Activated CD4-positive, CD25-positive, alpha-beta regulatory T cell treated with anti-CD3 and anti-CD28 coated beads, Interleukin-2, amount 50 U/mL, for 16 hours (primary cell): ENCODE measurements at places on chromosomes 3 and 15.

DNA sequence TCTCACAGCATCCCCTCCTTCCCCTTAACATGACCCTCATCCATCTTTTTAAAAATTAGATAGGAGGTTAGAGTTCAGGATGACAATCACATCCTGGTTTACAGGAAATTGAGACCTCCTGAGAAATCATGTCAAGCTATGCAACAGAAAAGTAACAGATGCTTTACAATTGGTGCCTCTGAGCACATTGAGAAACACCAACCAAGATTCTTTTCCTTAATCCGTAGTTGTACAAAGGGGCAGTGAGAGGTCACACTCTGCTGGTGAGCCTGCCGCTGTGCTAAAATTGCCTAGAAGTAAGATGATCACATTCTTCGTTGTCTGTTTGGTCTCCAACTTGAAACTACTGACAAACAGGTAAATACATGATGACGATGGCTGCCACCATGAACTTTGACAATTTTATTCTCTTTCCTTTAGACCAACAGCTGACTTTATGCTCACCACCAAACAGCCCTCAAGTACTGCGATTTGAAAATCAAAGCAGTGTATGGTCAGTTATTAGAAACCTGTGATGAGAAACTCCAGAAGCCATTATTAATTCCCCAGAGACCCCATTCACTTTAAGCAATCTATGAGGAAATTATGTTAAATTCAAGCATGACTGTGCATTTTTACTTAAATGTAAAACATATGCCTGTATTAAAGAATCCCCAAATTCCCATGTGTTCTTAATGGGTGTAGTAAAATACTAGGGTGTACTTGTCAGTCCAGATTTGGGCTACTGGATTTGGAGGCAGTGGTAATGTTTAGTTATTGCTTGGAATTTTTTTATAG lies 210.7 kb upstream of the UBE2E1 start:
- DNase-seq, result no peak

- no peak for DNase-seq
Measured at GRCh38 chr3:42668413-42668760, 14.9 kb downstream of the ZBTB47 start.

GRCh38 chr3:177929310-177929709 lies 606.9 kb upstream of the KCNMB2 start:
- DNase-seq, result no peak

DNA sequence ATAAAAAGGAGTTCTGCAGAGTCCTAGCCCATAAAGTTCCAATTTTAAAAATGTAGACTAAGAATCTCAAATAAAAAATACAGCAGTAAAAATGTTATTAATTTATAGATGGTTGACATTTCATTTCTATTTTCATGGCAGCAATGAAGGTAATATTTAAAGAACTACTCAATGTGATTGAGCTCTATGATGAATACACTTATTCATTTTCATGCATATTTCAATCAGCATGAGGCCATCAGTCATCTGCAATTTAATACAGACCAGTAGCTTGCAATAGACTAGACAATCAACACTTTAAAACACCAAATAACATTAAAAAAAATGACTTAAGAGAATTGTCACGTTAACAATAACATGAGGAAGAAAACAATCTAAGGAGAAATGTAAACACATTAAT lies 1295.8 kb upstream of the ALCAM start:
- no peak for DNase-seq

DNA sequence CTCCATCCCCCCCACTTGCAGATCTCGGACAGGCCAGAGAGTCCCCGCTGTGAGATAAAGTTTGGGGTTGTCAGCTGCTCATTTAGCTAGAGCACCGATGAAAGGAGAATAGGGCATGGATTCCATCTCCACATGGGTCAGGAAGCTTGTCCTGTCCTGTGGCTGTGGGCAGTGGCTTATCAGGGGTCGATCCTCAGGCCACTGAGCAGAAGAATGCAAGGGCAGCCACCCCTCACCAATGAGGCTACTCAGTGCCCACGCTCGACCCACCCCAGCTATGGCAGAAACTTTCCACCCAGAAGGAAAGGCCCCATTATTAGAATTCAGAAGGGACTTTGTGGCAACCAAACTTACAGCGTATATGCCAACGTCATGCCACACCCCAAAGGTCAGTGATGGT lies 43.3 kb downstream of the CPN2 start:
- DNase-seq, result no peak

- DNase-seq, result no peak
Measured at GRCh38 chr3:111728566-111728935, 130.5 kb upstream of the PHLDB2 start.

GRCh38 chr3:67382536-67382935 lies 271.9 kb downstream of the SUCLG2 start:
- DNase-seq, result no peak

- no peak for DNase-seq
Measured at GRCh38 chr15:93029214-93029835, 59.7 kb downstream of the RGMA start.

GRCh38 chr15:51234176-51234927 lies 104.0 kb downstream of the CYP19A1 start:
- DNase-seq, result no peak

- DNase-seq, result no peak
Measured at GRCh38 chr3:78941587-78941986, 826.2 kb downstream of the ROBO1 start.

- no peak for DNase-seq
Measured at GRCh38 chr3:100697172-100697571, 12.1 kb upstream of the TFG start.

DNA sequence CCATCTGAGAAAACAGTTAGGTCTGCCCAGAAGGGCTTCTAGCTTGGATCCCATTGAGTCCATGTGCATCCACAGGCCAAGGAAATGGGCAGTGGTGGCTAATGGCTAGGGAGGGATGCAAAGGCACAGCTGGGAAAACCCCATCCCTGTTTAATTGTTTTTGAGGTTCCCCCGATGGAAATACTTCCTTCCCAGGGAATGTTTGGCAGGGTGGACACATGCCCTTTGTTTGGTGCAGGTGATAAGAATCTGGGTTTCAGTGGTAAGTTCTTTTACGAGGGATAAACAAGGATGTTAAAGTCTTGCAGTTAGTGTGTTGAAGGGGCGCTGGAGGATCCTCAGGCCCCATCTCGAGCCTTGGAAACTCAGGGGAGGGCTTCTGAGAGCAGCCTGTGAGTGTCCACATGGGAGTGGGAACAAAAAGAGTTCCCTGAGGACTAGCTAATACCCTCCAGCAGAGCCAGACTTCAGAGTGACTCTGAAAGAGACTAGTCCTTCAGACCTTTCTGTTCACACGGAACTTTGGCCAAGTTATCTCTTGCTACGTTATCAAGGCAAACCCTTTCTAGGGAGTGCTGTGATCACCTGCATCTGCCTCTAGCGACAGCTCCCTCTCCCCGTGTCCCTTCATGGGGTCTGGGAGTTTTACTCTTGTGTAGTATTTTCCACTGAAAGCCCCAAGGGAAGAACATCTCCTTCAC lies 17.4 kb downstream of the PTPRG start:
- no peak for DNase-seq

DNA sequence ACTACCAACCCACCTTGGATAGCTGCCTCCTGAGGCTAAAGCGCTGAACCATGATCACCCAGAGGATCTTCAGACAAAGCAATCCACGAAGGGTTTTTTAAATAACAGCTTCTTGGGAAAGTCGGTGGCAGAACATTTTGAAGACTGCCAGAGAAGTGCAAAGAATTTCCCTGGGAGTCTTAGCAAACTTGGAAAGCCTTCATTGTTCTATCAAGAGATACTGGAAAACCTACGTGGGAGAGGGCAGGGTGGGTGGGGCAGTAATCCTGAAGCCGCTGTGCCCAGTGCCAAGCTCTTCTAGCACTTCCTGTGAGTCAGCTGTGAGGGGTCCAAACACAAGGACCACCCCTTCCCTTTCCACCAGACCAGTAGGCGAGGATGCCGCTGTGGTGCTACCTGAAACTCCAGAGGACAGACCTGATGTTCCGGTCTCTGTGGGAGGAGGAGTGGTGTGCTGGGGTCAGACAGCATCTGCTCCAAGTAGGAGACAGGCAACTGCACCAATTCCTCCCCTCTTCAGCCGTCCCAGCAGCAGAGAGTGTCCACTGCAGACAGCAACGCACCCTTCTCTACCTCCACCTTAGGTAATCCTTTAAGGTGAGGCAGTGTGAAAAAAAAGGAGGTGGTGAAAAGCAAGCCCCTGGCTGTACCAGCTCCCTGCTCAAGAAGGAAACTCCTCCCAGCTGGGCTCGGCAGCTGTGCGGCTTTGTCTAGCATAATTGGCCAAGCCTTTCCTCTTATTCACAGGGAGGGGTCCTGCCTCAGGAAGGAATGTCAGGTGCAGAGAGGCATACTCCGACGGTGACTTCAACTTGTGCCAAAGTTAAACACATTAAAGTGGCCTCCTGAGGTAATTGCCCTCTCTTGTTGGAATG lies 99.0 kb downstream of the TMCC1 start:
- no peak for DNase-seq

DNA sequence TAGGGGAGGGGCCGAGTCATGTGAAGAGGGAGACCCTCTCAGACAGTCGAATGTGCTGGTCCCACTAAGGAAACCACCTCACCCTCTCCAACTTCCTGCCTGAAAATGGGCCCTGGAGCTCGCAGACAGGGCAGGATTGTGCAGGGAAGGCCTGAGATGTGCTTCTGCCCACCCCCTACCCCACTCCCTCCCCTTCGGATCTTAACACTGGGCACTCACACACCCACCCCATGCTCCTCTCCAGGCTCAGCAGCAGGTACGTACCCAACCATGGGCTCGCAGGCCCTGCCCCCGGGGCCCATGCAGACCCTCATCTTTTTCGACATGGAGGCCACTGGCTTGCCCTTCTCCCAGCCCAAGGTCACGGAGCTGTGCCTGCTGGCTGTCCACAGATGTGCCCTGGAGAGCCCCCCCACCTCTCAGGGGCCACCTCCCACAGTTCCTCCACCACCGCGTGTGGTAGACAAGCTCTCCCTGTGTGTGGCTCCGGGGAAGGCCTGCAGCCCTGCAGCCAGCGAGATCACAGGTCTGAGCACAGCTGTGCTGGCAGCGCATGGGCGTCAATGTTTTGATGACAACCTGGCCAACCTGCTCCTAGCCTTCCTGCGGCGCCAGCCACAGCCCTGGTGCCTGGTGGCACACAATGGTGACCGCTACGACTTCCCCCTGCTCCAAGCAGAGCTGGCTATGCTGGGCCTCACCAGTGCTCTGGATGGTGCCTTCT lies 20.0 kb downstream of the ATRIP start:
- DNase-seq, result no peak

DNA sequence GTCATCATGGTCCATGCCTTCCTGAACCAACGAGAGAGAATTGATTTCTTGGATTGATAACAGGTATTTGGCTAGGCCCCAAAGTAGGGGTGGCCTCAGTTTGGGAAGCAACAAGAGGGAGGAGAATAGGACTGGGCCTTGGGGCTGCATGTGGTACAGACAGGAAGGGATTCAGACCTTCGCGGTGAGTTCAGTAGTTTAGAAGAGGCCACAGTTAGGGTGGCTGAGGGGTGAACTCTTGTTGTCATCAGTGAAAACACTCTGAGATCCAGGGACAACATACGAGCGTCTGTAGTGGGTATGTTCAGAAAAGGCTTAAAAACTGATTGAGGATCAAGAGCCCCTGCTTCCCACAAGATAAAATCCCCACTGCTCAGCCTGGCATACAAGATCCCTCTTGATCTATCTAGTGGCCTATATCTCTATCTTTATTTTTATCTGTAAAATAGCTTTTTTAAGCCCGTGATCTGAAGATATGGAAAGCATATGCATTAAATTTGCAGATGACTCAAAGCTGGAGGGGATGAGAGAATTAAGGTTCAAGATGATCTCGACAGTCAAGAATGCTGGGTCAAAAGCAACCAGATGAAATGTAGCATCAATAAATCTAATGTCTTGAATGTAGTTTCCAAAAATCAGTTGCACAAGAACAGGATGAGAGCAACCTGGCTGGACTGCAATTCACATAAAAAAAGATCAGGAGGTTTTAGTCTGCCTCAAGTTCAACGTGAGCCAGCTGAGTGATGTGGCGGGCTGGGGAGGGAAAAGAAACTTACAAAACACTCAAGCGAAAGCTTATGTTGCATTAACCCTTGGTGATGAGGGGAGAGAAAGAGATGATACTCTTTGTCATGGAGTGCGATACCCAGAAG lies 221.1 kb upstream of the TLE3 start:
- no peak for DNase-seq

- no peak for DNase-seq
Measured at GRCh38 chr3:113714702-113715101, 18.3 kb upstream of the USF3 start.

DNA sequence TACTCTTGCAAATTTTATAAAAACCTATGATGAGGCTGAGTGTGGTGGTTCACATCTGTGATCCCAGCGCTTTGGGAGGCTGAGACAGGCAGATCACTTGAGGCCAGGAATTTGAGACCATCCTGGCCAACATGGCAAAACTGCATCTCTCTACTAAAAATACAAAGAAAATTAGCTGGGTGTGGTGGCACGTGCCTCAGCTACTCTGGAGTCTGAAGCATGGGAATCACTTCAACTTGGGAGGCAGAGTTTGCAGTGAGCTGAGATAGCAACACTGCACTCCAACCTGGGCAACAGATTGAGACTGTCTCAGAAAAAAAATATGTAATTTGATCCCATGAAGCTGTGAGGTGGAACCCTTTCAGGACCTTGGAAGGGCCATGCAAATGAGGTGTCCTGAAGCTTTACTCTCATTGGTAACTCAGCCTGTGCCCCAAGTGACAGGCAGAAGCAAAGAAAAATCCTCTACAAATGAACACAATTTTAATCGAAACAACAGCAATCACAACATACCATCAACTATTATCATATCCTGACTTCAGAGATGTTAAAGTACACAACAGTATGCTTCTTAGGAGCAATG lies 84.6 kb upstream of the CDV3 start:
- DNase-seq, result no peak

DNA sequence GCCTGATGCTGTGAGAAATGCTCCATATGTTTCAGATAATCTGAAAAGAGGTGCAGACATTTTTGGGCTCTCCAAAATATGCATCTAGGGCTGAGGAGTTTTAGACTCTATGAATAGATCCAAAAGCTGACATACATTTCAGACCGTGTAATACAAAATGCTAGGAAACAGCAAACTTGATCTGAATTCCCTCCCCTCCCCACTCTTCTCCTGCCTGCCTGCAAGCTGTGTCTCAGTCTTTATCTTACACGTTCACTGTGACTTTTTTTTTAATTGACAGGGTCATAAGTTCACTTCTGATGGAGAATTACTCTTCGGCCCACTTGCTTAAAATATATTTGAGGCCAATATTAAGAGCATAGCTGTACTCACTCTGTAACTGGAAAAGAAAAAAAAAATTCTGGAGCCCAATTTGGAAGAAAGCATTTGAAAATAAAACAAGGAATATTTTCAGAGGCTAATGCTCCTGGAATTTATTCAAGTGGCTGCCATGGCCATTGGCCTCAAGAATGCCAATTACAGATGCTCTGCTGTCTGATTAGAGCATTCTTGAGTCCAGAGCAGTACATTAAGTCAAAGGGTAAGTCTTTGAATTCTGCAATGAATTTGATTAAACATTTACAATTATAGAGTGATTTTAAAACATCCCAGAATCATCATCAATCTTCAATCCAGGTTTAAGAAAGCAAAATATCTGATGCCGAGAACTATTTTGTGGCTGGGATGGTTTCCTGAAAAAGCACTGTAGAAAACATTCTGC lies 146.2 kb upstream of the SEMA6D start:
- DNase-seq, result no peak
